Fibroblast of skin of right quadriceps (primary cell): ENCODE measurements at places on chromosomes 2 and 18.

DNA sequence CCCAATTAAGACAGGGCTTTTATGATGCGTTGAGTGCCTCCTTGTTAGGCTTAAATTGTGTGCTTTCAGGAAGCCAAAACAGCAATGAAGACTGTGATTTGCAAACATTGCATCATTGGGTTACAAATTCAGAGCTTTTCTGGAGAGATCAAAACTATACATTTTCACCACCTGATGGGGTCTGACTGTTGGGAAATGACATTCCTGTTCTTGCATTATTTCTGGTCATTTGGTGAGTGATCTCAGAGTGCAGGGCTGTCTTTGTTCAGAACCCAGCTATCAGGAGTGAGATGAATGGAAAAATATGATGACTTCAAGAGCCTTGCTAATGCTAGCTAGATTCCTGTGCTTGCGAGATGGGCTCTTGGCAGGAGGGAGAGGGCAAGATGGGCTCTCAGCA, 39.1 kb downstream of the SH3RF3 start:
- peak; percentile 64 for DNase-seq

GRCh38 chr18:61551586-61551985, 218.4 kb downstream of the CDH20 start:
- DNase-seq: peak; percentile 79

DNA sequence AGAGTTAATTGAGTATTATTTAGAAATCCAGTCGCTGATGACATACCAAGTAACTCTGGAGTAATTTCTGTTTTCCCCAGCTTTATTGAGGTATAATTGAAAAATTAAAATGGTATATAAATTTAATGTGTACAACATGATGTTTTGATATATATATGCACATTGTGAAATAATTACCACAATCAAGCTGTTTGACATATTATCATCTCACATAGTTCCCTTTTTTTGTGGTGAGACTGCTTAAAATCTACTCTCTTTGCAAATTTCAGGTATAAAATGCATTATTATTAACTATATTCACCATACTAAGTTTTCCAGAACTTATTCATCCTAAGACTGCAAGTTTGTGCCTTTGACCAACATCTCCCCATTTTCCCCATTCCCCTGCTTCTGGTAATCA, 25.0 kb upstream of the SPAG16 start:
- DNase-seq: no peak

DNA sequence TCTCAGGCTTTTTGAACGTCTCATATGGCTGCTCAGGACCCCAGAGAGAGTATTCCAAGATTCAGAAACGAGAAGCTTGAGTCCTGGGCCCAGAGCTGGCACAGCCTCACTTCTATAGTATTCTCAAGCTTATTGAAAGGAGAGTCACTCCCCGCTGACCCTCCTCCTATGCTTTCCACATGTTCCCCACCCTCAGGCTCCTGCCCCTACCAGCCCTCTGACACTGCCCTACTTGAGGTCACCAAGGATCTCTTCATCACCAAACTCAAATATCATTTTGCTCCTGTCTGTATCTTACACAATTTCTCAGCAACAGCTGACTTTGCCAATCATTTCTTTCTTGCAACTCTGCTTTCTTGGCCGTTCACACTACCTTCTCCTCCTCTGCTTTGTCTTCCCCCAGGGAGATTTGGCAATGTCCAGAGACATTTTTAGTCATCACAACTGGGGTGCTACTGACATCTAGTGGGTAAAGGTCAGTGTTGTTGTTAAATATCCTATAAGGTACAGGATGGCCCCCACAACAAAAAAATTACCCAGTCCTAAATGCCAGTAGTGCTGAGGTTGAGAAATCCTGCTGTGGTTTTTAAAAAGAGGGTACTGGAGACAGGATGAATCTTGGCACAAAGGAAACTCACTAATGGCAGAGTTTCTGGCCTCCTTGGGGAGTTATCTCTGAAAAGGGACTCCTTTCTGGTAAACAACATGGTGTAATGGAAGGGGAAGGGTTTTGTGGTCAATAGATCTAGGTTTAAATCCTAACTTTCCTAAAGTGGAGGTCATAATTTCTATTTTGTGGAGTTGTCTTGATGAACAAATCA, 26.9 kb upstream of the INSIG2 start:
- DNase-seq: peak; percentile 80

DNA sequence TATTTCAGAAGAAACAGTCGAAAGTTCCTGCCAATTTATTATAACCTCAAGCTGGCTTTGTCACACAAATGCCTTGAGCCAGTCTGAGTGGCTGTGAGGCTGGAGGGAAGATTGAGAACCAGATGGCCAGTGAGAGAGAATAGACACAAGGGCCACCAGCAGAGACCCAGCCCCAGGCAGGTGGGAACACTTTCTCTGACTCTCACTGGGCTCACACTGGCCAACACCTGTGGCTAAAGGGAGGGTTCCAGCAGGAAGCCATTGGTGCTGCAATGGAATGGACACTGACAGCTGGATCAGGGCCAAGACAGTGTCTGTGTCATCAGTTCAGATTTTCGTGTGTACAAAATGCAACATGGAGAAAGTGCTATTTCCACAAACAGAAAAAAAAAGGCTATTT, 29.9 kb downstream of the LOXHD1 start:
- DNase-seq: no peak

DNA sequence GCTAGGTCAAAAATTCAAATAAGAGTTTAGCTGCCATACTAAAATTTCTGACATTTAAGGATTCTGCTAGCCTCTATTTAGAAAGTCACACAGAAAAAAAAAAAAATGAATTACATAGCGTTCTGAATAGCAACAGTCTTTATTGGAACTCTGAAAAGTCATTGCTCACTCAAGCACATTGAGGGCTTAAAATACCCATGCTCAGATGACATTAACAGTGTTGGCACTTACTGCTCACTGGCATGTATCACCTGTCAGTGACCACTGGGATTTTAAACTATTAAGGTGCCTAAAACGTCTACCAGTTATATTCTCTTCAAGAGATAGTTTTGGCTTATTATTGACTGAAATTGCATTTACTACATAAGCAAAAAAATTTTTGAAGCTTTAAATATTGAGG, 468.0 kb upstream of the SPHKAP start:
- DNase-seq: no peak

- no peak for DNase-seq
Observed at GRCh38 chr2:43941966-43942365, 53.8 kb downstream of the LRPPRC start.

GRCh38 chr2:36670881-36671595, 25.5 kb upstream of the VIT start:
- peak; percentile 41 for DNase-seq

GRCh38 chr2:74300506-74300905, 42.7 kb downstream of the SLC4A5 start:
- DNase-seq: no peak

GRCh38 chr2:134177351-134177931, 76.4 kb upstream of the MGAT5 start:
- peak; percentile 23 for DNase-seq

DNA sequence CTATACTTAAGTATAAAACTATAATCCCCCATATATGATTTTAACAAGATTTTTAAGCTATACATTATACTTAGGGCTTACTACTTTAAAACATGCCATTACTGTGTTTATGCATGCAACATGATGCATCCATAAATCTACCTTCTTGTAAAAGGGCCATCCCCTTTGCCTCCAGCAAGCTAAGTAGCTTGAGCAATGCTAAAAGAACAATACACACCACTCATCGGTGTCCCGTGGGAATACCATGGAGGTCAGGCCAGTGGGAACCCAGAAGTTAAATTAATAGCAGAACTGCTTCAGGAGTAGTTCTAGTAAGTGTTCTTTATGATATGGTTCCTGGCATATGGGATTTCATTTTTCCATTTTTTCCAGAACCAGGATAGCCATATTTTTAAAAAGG, 37.8 kb downstream of the SH3RF3 start:
- DNase-seq: peak; percentile 78

DNA sequence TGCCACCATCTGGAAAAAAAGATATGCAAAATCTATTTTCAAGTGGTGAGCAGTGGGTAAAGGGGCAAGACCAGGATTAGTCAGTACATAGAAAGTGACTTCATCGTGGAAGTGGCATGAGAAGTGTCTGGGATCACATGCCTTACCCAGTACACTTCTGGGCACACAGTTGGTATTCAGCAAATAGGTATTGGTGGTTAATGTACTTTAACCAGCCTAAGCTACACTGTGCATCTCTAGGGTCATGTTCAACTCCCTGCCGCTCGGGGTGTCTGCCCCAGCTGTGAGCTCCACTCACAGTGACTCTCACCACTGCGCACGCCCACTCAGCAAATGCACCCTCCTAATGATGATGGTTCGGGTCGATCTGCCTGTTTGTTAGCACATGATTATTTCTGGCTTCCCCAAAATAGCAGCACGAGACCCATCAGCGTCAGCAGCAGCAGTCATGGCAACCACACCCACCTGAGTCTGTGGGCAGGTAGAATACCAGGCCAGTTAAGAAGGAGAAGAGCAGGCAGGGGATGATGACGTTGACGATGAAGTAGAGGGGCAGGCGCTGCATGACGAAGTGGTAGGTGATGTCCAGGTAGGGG, 11.1 kb downstream of the CHRNA1 start:
- no peak for DNase-seq

GRCh38 chr18:3970929-3971328, 484.2 kb downstream of the DLGAP1 start:
- DNase-seq: no peak

- DNase-seq: no peak
Observed at GRCh38 chr2:136651456-136652010, 113.8 kb upstream of the THSD7B start.

GRCh38 chr2:15794608-15795134, 145.7 kb upstream of the MYCN start:
- no peak for DNase-seq

DNA sequence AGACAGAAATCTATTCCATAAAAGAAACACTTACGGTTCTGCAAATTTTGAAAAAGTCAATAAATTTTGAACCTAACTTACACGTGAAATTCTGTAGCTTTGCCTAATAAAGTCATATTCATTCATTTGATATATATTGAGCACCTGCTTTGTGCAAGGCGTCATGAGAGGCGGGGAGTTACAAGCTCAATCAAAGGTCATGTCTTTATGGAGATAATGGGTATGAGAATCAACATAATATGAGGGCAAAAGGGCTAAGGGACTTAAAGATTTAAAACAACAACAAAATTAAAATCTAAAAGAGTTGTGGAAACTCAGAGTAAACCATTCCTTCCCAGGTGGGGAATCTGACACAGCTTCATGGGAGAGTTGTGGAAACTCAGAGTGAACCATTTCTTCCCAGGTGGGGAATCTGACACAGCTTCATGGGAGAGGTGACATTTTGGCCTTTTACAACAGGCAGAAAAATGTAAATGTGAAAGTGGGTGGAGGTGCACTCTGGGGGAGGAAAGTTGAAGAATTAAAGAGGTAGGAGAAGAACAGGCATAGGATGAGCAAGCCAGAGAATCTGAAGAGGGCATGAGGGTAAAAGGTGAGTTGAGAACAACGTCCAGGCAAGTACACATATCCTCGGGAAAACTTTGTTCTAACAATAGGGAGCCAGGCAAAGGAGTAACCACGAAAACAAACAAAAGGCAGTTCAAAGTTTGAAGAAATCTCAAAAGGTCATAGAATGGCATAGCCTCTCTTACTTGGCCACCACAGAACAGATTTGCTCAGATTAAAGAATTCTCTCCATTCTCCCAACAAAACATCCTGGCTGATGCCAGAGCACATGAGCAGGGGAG, 49.5 kb upstream of the CD226 start:
- no peak for DNase-seq

- DNase-seq: no peak
Observed at GRCh38 chr18:75545189-75545588, 117.7 kb upstream of the SMIM21 start.

GRCh38 chr2:30684996-30685395, 122.2 kb downstream of the CAPN13 start:
- no peak for DNase-seq

GRCh38 chr2:201821080-201821479, 14.7 kb downstream of the CDK15 start:
- no peak for DNase-seq

DNA sequence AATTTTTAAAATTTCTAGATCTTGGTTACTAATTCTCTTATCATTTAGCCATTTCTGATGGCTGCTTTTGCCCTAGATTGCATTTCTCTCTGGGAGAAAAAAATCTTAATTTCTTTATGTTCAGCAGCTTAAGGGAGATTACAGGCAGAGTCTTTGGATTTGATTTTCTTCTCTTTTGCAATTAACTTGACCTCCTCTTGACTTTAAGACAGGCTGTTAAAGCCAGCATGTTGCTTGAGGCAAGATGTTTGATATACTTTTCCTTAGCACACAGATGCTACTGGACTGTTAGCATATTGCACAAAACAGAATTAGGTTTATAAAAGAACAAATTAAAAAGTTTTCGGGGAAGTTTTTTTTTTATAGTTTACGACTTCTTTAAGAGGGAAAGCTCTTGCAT, 50.0 kb downstream of the XRCC5 start:
- DNase-seq: no peak

- no peak for DNase-seq
Observed at GRCh38 chr2:49980774-49981173, 826.5 kb upstream of the FSHR start.

DNA sequence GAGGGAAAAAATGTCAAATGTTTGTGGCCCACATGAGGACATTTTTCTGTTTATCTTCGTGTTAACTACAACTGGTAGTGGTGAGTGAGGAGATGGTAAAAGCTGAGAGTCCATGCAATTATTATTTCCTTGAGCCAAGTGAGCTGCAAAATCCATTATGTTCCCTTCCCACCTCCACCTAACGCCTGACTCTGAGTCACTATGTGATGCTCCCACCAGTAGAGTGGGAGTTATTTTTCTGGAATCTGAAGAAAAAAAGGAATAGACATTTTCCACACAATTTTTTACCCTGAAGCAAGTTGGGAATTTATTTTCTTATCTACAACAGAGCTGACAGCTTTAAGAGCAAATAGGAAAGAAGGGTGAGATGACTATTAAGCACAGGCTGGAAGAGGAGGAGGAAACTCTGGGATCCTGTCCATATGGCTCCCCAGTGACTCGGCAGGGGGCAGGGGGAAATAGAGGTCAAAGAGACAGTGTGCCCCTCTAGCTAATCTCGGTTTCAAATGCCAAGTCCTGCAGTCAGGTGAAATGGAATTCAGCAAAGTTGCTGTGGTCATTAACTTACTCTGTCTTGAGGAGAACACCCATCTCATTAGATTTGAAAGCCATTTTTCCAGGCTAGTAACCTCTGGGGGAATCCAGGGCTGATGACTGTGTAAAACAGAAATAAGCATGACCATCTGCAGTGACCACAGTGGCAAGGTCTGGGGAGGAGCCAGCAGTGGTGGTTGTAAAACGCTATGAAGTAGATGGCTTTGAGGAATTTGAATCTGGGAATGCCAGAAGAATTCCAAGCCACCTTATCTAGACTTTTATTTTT, 463.9 kb downstream of the STK39 start:
- no peak for DNase-seq

GRCh38 chr2:204850581-204850980, 305.3 kb downstream of the PARD3B start:
- DNase-seq: no peak

DNA sequence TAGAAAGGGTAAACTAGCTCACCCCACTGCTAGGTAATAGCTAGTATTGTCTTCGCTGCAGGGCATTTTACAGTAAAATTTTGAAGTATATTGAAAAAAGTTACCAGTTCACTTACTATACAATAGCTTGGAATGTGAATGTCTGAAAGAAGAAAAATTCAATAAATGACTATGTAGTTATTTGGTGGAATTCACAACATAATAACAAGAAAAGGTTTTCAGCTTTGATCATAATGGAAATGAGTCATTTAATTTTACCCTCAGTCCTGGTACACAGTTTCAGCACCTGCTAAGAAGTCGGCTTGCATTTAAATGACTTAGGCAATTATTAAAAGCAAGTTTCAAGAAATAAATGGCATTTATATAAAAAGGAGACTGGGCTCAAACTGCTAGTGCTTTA, 90.4 kb downstream of the NUP35 start:
- DNase-seq: no peak
